Aorta (tissue), 5 donors: ENCODE measurements at places on chromosomes 1 and 21. TPM values are rescaled to one million over a fixed set of nuclear protein-coding genes. Genes with fewer than 3 reads are reported as not detected.

GRCh38 chr21:45080232-45080631, 5.9 kb downstream of the ADARB1 start:
- H3K27me3 ChIP-seq: no peaks in the 10 kb centered on the region
- H3K4me1 ChIP-seq: peaks cover 2% of the 10 kb centered on the region
- DNase-seq: no peak
- no peak overlapping the region for H3K4me3 ChIP-seq

GRCh38 chr1:152397474-152397873, 16.6 kb downstream of the CRNN start:
- H3K36me3 ChIP-seq: no peaks in the 10 kb centered on the region
- H3K27me3 ChIP-seq: no peaks in the 10 kb centered on the region
- H3K4me1 ChIP-seq: no peaks in the 10 kb centered on the region
- no peak overlapping the region for H3K4me3 ChIP-seq
- no peak for DNase-seq

DNA sequence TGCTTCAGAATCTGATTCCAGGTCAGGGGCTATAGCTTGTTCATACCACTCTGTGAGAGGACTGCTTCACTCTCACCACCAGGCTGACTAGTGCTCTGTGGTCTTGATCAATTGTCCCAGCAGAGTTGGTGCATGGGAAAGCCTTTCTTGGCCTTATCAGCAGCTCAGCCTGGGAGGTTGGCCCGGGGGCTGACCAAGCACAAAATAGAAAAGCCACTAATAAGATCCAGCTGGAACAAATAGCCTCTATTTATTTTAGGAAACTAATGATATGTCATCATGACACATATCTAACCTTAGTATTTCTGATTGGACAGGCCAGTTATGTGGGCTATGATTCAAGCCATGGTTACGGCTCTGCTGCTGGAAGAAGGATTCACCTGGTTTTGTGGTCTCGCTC, 134.2 kb downstream of the GDAP2 start:
- H3K27me3 ChIP-seq: no peaks in the 10 kb centered on the region
- no peak for DNase-seq
- H3K27ac ChIP-seq: no peak overlapping the region
- peaks cover 4% of the 10 kb centered on the region for H3K4me1 ChIP-seq

DNA sequence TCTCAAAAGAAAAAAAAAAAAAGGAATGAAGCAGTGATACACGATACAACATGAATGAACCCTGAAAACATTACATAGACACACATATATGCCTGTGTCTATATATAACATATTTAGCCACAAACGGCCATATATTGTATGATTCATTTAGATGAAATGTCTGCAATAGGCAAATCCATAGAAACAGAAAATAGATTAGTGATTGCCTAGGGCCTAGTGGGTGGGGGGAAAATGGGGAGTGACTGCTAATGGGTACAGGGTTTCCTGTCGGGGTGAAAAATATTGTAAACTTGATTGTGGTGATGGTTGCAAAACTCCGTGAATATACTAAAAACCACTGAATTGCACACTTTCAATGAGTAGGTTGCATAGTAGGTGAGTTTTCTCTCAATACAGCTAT, 6.0 kb upstream of the H6PD start:
- no peaks in the 10 kb centered on the region for H3K36me3 ChIP-seq
- no peak for DNase-seq
- H3K27me3 ChIP-seq: no peaks in the 10 kb centered on the region
- H3K4me1 ChIP-seq: no peaks in the 10 kb centered on the region
- H3K4me3 ChIP-seq: no peak overlapping the region
- H3K27ac ChIP-seq: no peak overlapping the region

DNA sequence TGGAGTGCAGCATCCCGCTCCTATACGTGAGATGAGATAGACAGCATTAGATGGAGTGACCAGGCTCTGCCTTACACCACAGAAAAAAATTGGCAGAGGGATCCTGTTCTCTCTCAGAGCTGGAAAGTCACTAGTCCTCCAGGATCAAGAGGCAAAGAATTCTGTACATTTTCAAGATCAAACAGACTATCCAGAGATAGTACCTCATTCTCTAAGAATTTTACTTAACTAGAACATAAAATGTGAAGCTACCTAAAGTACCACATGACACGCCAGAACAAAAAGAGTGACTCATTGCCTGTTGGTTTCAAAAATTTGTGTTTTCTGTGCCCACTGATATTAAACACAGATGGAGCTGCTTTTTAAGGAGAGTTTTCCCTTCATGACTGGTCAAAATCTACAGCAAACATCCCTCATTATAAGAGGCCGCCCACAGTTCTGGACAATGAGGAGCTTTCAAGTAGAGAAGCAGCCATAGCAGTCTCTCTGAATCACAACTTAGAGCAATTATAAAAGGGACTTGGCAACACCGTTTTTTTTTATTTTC, 32.3 kb downstream of the CD160 start:
- no peaks in the 10 kb centered on the region for H3K4me1 ChIP-seq
- H3K4me3 ChIP-seq: no peak overlapping the region
- no peaks in the 10 kb centered on the region for H3K27me3 ChIP-seq

DNA sequence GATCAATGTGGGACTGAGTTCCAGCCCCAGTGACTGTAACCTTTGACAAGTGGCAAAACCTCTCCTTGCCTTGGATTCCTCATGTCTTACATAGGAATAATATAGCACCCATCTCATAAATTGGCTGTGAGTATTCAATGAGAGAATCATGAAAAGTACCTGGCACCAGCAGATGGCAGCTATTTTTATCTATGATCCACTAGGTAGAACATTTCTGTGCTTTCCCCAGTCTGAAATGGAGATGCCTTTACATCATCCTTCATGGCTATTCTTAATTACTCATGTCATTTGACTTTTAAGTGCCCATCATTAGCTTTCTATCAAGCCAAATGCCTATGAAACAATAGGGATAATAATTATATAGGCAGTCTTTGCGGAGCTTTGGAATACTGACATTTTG, 130.1 kb downstream of the TGFB2 start:
- H3K36me3 ChIP-seq: no peaks in the 10 kb centered on the region
- DNase-seq: no peak
- H3K27ac ChIP-seq: no peak overlapping the region
- H3K4me3 ChIP-seq: no peak overlapping the region

GRCh38 chr1:234551032-234551378, 59.0 kb downstream of the IRF2BP2 start:
- no peaks in the 10 kb centered on the region for H3K27me3 ChIP-seq
- H3K36me3 ChIP-seq: no peaks in the 10 kb centered on the region
- no peak overlapping the region for H3K4me3 ChIP-seq

Gene FNBP1L
- total RNA-seq: 28.6 TPM

Gene WDR77
- 17.4 TPM for total RNA-seq

Gene EXO1
- 1.5 TPM for total RNA-seq
